ENCODE measurements at places on chromosomes 16 and 17.

DNA sequence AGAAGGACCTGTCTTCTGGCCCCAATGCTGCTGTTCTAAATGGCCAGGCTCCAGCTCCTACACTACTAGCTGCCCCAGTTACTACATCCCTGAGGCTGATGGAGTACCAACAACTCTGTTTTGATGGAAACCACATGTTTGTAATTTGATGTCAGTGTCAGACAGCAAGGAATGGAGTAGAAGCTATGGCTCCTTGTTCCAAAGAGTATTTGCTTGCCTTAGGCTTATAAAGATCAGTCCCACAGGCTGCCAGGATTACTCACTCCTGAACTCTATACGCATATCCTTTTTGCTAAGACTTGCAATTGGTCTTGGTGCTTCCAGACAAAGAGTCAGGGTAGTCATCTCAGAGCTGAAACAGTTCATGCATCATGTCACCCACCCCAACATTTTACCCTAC is 139.6 kb downstream of the HS3ST3A1 start:
- DNase-seq, result no peak

GRCh38 chr16:11217651-11218603 is 38.1 kb downstream of the SOCS1 start:
- no peak for DNase-seq

DNA sequence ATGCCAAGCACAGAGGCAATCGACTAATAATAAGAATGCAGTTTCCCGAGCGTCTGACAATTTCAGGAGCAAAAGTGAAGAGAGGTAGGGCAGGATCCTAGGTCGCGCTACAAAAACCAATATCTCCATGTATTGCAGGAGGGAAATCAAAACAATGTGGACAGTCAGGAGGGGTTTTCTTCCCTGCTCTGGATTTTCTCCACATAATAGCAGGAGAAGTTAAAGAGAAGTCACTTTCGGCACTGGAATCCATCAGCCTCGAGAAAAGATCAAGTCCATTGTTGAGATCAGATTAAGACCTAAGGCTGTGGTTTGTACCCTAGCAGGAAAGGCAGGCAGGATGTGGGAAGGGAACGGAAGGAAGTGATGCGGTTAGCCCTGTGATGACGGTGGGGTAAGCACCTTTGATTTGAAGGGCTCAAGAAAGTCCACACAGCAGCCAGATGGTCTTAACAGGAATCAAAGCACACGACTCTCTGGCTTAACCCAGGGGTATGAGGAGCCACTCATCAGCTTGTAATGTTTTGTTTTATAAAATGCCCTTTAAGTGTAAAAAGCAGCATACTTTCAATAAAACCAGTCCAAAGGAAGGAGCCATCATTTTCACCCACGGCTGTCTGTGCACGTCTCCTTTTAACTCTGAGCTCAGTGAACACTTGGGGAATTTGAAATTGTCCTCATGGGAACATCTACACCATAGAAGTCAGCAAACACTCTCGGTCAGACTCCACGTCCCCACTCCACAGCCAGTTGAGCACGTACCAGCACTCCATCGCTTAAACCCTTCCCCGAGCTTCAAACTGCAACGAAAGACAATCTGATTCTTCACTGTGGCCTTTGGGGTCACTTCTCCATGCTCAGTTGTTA is 15.8 kb upstream of the AKTIP start:
- DNase-seq, result peak; percentile 73

DNA sequence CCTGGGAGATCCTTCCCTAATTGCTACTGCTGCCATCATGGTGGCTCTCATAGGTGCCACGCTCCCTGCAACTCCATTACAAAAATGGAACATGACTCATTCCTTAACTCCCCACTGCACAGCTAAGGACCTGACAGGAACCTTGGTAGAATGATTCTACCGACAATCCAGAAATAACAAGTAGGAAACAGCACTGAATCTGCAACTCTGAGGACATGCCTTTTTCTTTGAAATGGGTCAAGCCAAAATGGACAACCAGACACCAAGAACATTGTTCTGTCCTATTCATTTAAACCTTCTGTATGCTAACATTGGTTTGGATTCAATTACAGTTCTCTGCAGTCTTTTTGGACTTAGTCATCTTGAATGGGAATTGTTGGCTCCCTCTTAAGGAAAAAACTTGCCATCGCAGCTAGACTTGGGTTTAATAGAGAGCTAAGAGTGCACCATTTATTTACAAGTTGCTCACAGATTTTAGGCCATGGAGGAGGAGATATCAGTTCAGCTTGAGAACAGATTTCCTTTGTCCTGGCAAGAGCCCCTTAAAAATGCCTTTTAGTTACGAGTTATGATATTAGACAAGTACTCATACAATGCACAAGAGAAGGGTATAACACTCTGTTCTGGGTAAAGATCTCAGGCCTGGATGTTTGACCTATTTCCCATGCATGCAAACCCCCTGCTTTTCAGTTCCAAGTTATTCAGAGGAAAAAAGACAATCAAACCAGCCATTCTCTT is 20.9 kb upstream of the NSRP1 start:
- DNase-seq, result no peak

- peak; percentile 38 for DNase-seq
Measured at GRCh38 chr16:1645914-1646525, 32.1 kb upstream of the JPT2 start.

GRCh38 chr17:40095944-40096791 is 4.2 kb downstream of the NR1D1 start:
- DNase-seq, result peak; percentile 80

DNA sequence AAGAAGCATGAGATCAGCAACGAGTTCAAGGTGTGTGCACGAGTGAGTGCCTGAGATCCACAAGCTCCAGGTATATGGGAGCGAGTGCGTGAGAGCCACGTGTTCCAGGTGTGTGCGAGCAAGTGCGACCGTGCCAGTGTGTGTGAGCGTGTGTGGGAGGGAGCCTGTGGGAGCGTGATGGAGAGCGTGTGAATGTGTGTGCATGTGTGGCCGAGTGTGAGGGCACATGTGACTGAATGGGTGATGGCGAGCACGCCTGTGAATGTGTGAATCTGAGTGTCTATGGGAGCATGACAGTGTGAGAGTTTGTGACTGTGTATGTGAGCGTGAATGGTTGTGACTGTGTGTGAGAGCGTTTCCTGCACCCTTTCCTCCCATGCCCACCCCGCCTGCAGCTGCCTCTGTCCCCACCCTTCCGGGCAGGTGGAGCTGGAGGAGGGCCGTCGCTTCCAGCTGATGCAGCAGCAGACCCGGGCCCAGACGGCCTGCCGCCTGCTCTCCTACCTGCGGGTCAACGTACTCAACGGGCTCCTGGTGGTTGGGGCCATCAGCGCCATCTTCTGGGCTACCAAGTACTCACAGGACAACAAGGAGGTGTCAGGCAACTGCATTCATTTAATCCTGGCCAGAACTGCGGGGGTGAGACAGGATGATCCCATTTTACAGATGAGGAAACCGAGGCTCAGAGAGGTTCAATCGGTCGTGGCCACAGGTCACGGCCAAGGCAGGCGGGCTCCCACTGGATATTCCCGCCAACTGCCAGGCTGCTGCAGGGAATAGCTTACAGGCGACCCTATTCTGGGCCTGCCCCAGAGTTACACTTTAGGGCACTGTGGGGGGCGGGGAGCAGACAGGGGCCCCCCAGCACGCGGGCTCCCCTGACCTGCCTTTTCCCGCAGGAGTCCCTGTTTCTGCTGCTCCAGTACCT is 3.7 kb downstream of the TMC8 start:
- peak; percentile 79 for DNase-seq

GRCh38 chr16:28162326-28162877 is 49.4 kb downstream of the XPO6 start:
- no peak for DNase-seq

DNA sequence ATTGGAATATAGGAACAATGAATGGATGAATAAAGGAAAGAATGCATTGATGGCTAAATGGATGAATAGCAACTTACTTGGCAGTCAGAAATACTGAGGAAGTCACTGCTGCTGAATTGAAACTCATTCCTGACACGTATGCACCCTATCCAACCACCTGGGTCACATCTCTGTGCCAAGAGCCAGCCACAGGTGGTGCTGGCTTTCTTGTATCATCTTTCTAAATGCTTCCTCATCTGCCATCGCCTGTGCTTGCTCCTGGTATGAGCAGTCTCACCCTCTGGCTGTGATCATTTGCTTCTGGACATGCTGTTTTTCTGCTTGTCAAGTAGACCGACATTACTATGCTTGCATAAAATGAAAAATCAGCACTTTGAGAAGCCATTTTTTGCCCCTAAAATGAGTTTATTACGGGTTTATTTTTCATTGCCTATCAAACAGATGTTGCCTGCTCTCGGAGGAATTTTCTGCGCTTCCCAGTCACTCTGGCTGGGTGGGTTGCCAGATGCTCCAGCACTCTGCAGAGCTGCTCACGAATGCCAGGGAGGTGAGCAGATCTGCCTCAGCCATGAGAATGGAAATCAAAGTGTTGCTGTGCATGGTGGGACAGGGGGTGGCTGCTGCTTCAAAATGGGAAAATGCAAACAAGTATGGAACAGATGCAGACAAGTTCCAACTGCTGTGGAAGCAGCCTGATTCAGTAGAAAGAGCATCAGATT is 1349.6 kb upstream of the CDH8 start:
- no peak for DNase-seq

DNA sequence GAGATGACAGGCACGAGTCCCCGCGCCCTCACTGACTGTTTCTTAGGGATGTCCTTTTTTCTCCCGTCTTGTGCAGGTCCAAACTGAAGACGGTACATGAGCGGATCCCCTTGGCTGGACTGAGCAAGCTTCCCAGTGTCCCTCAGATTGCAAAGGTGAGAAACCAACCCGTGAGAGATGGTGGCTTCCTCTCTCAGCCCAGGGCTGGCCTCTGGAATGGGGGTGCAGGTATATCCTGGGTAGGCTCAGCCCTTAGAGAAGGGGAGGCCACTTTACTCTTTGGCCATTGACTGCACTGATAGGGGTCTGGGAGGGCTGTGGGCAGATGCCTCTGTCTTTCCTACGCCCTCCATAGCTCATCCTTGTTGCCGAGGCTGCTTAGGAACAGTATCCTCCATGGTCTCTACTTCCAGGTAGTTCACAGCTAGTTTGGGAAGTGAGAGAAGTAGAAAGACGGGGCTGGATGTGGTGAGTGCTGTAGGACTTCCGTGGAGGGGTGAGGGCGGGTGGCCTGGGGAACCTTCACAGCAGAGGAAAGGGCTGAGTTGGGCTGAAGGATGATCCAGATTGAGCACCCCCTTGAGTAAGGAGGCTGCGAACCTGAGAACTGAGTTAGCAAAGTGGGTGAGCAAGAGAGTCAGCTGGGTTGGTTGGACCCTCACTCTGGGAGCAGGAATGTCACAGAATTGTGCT is 83.0 kb downstream of the OR1D5 start:
- DNase-seq, result no peak

- DNase-seq, result no peak
Measured at GRCh38 chr16:83955218-83956130, 2.4 kb downstream of the OSGIN1 start.
